ENCODE measurements at places on chromosomes 7 and 10.

DNA sequence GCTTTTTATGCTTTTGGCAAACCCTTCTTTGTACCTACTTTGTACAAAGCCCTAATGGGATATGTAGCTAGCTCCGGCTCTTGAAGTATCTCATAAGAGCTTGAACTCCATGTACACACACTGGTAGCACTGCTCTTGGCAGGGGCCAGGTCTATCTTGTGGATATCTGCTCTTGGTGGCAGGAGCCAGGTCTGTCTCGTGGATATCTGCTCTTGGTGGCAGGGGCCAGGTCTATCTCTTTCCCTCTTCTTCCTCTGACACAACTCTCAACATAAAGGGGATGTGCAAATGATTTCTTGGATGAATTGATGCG, 91.9 kb downstream of the WNT2 start:
- DNase-seq, result no peak

DNA sequence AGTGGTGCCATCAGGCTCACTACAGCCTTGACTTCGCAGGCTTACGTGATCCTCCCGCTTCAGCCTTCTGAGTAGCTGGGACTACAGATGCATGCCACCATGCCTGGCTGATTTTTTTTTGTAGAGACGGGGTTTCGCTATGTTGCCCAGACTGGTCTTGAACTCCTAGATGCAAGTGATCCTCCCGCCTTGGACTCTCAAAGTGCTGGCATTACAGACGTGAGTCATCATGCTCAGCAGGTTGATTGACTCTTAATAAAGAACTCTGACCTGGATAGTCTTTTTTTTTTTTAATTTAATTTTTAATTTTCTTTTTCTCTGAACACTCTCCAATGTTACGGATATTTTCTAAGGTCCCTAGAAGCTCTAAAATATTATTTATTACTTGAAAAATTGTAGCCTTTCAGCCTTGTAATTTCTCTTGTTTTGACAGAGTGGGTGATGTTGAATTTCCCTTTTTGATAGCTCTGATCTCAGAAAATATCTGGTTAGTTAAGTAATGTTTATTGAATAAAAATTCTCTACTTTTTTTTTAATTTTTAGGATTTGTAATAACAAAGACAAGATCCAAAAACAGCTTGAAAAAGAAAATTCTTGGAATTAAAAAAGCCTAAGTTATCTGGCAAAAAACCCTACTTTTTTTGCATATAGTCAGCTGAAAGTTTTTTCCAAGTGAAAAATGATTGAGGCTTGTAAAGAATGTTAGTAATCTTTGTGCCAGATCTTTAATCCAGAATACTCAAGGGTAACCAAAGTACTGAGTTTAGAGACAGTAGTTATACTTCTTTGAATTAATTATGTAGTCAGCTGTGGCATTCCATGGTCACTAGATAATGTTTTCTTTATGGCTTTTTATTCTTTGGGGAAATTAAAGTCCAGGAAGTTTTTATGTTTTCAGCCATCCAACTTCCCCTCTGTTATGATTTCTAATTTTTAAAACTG, 26.7 kb downstream of the TBC1D12 start:
- no peak for DNase-seq

DNA sequence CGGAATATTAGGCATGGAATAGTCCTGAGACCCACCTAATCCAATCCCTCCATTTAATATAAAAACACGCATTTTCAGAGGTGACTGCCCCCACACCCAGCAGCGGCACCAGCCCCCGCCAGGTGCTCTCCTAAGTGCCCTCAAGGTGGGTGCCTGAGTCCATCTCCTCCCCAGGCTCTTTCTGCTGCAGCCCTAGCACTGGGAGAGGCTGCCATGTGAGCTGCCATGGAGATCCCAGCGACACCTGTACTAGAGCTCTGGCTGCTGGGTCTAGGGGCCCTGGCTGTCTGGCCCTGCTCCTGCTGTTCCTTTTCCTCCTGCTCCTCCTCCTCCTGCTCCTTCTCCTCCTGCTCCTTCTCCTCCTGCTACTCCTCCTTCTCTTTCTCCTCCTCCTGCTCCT, 191.1 kb upstream of the BMPER start:
- DNase-seq, result no peak

DNA sequence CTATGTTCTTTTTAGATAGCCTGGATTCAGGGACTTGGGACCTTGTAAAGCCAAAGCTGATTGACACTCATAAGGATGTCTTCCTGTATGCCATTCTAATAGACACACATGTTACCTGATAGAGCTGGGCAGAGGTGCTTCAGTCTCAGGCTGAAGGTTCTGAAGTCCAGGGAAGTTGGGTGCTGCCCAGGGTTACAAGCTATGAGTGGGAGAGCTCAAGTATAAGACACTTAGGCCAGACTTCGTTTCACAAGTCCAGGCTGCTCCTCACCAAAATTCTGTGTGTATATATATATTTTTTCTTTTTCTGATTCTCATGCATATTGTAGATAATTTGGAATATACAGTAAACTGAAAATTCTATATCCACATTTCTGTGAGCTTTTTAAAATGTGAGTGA, 144.2 kb downstream of the HDAC9 start:
- DNase-seq, result no peak

DNA sequence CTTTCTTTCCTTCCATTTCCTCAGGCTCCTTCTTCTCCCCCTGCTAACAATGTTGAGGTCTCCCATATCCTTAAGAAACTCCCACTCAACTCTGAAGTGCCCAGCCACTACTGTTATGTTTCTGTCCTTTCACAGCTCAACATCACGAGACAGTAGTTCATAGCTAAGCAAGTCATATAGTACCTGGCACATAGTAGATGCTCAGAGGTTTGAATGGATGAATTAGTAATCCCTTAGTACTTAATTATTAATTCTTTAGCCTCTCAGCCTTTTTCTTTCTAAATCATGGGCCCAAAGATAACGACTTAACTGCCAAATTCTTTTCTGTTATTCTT, 22.6 kb downstream of the CSGALNACT2 start:
- DNase-seq, result peak; percentile 51

- DNase-seq, result no peak
Measured at GRCh38 chr7:14960721-14961120, 58.2 kb upstream of the DGKB start.

GRCh38 chr7:2631946-2632732, at the start of gene TTYH3:
TTYH3 (plus strand) TSS chr7:2631986; CDS start chr7:2632156, 170 bp downstream.
- DNase-seq, result no peak

DNA sequence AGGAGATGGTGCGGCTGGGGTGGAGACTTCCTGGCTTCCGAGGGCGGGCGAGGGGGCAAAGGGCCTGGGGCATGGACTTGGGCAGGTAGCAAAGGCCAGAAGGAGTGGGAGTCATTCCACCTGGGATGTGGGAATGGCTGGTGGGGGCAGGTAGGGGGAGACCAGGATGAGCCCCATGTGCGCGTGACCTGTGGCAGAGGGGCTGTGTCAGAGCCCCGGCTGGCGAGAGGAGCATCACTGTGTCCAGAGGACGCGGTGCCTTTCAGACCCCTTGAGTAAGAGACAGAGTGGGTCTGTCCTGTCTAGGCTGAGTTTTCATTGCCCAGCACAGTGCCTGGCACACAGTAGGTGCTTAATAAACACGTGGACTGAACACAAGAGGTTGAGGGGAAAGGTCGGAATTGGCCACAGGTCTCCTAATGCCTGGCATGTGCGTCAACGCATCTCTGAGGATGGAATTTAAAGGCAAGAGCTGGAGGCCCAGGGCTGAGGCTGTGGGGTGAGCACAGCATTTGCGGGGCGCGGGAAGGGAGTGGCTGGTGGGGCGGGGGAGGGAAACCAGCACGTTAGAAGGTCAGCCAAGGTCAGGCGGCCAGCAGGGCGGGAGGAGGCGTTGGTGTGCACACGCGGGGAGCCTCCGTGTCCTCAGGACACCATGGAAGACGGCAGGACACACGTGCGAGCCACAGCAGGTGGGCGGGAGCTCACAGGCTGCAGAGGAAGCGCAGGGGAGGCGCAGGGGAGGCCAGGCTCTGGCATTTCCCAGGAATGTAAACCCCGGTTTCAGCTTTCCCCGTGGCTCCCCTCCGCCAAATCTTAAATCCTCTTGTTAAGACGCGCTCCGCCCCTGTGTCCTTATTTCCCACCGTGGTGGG, 51.8 kb downstream of the CUX1 start:
- DNase-seq, result no peak

- DNase-seq, result no peak
Measured at GRCh38 chr10:64090865-64091264, 569.7 kb downstream of the REEP3 start.

GRCh38 chr7:77481615-77482014, 55.5 kb upstream of the PTPN12 start:
- no peak for DNase-seq

DNA sequence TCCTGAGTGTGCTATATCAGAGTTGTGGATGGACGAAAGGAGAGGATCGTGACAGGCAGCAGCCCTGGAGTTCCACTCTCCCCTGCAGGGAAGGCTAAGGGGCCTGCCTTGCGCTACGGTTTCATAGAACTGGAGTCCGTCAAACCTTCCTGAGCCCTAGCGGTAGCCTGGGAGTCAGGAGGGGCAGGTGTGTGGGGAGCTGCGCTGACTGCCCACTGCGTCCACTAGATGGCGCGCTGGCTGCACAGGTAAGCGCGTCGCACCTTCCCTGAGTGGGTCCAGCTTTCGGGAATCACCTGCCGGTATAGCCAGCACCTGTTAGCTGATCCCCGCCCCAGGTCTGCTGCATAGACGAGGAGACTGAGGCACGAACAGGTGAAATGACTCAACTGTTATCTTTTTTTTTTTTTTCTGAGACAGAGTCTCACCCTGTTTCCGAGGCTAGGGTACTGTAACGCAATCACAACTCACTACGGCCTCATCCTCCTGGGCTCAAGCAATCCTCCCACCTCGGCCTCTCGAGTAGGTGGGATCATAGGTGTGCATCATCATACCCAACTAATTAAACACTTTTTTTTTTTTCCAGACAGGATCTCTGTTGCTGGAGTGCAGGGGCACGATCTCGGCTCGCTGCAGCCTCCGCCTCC, 20.2 kb upstream of the BAIAP2L1 start:
- DNase-seq, result no peak

DNA sequence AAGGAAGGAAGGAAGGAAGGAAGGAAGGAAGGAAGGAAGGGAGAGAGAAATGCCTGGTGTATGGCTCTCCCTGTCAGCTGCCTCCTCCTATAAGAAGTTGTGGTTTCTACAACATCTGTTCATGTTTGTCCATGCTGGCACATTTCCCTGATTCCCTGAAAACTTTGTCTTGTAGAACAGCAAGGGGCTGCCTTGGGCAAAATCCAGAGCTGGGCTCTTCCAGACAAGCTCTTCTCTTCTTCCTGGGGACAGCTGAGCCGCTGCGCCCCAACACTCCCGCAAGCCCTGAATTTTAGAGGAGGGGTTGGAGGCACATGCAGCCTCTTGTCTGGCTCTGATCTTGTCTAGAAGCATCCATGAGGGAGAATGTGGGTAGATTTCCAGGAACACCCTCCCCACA, 282.0 kb upstream of the ADARB2 start:
- no peak for DNase-seq

GRCh38 chr7:143408686-143409561, at the start of gene EPHA1:
EPHA1 (minus strand) TSS chr7:143408856; CDS start chr7:143408805, 51 bp downstream.
- peak; percentile 31 for DNase-seq

DNA sequence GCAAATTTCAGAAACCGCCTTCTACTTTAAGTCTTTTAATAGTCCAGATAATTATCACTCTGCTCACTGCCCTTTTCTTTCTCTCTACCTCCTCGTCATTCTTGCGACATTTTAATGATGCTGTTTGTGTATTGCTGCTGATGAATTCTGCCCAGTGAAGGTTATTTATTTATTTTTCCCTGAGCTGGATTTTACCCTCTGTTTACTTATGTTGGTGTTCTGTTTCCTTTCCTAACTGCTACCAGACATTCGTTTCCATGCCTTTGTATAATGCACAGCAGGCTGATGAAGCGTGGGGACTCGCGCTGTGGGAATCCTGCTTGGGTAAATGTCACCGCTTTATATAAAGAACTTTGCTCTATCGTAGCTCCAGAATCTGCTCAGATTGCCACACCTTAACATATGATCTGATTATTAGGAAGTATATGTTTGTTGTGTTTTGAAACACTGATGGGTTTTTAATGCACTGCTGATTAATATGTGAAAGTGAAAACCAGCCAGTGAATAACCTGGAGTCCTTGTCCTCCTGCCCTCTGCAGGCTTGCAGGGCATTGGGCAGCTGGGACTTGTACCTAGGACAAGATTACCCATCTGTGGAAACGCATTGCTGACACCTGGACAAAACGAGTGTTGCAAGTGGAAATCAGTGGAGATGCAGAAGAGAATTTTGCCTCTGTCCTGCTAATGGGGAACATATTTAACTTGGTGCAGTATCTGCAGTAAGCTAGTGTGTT, 291.5 kb downstream of the SDK1 start:
- no peak for DNase-seq

DNA sequence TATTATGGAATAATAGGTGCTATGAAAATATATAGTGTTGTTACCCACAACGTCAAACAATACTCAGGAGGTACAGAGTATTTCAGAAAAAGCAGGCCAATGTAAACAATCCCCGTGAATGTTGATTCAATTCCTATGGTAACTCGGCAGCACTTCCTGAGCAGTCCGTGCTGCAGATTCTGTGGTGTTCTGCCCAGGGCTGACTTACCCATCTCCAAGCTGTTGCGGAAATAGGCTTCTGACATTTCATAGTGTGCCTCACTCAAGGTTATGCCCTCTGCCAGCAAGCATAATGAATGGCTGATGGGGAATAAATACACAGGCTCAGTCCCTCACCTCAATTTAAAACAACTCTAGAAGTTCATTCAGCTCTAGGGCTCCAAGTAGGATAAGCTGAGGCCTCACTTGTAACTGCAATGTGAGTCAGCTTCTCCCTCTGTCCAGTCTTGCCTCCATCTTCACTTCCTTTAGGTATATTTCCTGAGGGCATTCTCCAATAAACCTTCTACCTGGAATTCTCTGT, 177.6 kb downstream of the GNAI1 start:
- DNase-seq, result no peak

DNA sequence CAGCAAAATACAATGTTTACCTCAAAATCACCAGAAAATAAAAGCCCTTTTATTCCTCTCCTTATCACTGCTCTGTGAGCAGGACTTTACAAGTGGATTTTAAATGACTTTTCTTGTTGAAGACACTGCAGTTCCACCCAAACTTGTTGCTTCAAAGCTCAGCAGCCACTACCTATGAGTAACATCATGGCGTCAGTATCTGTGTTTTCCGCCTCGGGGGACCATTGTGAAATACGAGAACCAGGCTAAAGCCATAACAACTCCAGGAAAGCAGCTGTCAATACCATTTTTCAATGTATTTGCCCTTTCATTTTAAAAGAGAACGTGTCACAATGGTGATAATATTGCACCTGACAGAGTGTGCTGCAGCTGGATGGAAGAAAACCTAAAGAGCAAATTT, 284.0 kb upstream of the RNF32 start:
- no peak for DNase-seq

- DNase-seq, result no peak
Measured at GRCh38 chr7:106423821-106424475, 139.2 kb upstream of the NAMPT start.

GRCh38 chr7:73894733-73895551, 34.0 kb downstream of the TMEM270 start:
- DNase-seq, result peak; percentile 35

DNA sequence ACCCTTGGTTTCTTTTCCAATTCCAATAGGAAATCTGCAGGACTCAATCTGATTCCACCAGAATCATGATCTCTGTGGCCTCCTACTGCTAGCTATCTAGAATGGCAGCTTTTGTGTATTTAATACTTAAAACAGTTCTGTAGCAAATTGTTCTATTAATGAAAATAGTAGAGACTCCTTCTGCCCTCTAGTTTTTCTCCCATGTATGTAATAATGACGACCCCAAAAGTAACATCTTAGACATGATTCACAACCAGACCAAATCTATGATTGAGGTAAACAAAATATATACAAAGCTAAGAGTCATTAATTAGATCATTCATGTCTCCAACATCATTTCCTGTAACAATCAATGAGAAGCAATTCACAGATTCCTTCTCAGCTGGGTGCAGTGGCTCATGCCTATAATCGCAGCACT, 259.1 kb upstream of the MKLN1 start:
- no peak for DNase-seq

GRCh38 chr10:62843600-62843999, 27.4 kb upstream of the EGR2 start:
- no peak for DNase-seq
